ENCODE measurements at places on chromosomes 5 and 9.
A peak's percentile ranks its signal among the peaks of the same experiment; 100 is the strongest.

DNA sequence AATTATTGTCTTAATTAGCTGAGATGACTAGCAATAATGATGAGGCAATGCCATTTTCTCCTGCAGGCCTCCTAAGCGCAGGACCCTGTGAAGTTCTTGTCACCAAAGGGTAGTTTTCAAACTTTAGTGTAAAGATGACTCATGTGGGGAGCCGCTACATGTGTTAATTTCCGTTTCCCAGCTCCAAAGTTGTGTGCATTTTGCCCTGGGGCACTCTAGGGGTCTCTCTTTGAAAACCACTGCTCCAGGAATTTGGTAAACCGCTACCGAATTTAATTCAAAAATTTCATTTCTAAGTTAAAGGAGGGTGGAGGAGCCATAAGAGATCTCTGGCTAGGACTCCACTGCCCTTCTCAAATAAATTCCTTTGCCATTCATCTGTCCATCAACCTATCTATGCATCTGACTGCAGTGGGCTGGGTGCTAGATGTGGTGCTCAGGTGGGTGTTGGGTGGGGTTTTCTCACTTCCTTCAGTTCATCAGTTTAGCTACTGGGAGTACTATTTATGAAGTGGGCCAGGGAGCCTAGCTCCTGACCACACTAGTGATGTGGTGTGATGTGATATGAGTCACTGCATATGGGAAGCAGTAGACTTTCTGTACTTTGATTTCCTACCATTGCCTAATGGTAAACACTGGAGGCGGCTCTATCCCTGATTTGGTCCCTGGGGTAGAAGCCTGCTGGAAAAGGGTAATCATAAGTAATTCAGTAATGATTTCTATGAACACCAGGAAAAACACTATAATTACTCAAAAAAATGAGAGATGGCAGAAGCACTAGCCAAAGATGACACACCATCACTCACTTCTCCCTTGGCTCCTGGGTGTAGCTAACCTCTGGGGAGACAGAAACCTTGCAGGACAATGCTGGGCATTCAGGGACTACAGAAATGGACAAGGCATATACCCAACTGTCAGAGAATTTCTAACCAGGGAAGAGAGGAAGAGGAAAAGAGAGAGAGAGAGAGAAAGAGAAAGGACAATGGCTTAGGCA is 4.0 kb upstream of the ZSWIM6 start:
- DNase-seq: no peak

- no peak for DNase-seq
These were observed 27.2 kb downstream of the TMOD1 start for GRCh38 chr9:97528529-97529230.

DNA sequence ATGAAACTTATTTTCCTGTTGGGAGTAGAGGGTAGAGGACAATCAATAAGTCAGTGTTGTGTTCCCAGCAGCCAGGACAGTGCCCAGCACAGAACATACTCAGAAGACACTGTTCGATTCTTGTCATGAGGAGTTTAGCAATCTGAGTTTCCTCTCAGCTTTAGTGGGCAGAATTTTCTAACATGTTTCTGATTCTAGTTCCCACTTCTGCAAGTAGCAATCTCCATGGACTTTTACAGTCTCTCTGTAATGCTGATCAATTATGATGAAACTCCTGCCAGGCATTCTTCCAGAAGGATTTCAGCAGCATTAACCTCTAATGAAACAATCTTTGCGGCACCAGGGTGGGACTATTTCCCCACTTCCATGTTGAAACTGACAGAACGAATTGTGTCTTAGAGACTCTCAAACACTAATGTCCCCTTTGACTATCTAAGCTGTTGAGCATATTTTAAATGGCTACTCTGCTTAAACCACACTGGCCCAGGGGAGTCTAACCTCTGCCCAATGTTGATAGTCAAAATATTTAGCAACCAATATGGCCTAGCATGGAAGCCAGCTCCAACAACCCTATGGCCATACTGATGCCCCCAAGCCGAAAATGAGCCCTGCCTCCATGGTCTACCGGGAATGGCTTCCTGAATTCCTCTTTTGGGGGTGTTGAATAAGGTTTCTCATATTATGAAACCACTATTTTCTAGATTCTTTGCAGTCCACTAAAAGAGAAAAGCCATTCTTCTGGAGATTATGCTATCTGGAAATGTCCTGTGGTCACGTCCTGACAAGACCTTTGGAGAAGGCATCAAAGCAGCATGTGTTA is 484.3 kb downstream of the BNC2 start:
- DNase-seq: no peak

GRCh38 chr5:154878642-154879335 is 20.4 kb downstream of the CNOT8 start:
- DNase-seq: no peak

DNA sequence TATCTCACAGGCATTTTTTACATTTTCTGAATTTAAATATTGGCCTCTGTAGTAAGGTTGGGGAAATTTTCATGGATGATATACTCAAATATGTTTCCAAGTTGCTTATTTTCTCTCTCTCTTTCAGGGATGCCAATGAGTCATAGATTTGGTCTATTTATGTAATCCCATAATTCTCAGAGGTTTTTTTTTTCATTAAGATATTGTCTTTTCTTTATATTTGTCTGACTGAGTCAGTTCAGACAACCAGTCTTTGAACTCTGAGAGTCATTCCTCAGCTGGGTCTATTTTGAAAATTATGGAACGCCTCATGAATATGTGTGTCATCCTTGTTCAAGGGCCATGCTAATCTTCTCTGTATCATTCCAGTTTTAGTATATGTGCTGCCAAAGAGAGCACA is 223.2 kb downstream of the PCSK1 start:
- no peak for DNase-seq

- no peak for DNase-seq
These were observed 268.3 kb downstream of the PJA2 start for GRCh38 chr5:109141222-109142200.

- DNase-seq: no peak
These were observed 42.7 kb upstream of the AKNA start for GRCh38 chr9:114430457-114430856.

- DNase-seq: no peak
These were observed 7.6 kb downstream of the ARPC5L start for GRCh38 chr9:124869466-124869985.

DNA sequence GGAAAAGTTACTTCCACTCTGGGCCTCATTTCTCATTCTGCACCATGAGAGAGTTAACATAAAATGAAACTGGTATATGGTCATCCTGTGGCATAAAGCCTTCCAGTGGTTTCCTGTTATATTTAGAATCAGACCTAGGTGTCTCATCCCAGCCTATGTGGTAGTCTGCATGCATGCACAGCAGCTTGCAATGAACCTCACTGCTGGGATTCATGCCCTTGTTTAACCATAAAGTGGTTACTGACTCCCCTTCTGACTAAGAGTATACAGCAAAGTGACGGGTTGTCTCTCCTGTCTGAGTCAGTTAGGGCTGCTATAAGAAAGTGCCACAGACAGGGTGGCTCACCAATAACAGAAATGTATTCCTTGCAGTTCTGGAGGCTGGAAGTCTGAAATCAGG is 14.7 kb upstream of the TDRD7 start:
- DNase-seq: no peak

DNA sequence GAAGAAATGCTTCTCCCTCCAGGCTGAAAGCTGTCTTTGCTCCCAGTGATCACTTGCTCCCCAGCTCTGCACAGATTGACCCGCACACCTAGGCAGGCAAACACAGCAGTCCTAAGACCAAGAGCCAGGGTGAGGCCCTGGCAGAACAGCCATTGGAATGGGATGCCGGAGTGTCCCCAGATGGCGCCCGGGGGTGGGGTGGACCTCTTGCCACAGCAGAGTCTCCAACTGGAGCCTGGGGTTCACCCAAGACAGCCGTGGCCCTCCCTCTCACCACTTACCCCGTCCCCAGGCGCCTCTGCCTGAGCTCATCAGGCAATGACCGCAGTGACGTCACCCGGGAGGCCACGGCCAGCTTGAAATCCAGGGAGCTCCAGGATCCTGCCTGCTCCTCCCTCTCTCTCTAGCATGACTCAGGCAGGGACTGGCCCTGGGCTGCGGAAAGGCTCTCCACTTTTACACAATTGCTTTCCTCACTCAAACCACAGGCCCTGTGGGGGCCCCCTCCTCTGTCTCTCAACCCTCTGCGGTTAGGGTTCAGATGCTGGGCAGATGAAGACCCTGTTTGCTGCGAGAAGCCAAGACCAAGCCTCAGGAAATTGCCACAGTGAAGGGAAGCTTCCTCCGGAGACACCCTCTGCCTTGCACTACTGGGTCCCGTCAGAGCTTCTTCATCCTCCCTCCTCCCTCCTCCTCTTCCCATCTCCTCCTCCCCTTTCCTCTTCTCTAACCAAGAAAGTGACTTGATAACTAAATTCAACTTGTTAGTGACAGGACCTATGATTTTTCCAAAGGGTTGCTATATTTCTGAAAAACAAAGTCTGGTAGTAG is 24.3 kb upstream of the PTGES start:
- DNase-seq: peak; percentile 78

- DNase-seq: peak; percentile 45
These were observed 163.6 kb downstream of the SREK1 start for GRCh38 chr5:66307647-66308241.

Measured in cerebellum (tissue), 4 donors.